CD4-positive, alpha-beta T cell treated with Interleukin-21 for 1 hour (primary cell): ENCODE measurements at places on chromosomes 4 and X.

DNA sequence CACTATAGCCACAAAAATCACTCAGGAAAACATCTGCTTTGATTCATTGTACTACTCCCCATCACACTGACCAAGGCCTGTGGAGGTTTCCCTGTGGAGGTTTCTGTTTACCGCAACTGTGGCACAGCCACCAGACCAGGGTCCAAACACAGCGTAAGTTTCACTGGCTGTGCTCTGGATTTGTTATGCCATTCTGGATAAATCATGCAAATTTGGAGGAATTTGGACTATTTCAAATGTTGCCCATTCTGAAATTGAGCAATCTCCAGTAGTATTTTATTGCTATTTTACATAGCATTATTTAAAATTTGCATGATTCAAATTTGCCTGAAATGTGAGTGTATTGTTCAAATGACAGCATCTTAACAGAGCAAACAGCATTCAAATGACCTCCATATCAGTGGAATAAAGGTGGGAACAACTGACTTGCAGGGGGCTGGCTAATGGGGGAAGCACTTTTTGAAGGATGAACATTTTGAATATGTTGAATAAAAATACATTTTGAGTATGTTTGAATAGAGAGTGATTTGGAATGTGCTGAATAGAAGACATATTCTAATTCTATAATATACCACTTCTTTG is 66.1 kb upstream of the ACSL1 start:
- no peak for DNase-seq

- DNase-seq = no peak
Observed at GRCh38 chr4:66853845-66854244, 691.5 kb downstream of the CENPC start.

DNA sequence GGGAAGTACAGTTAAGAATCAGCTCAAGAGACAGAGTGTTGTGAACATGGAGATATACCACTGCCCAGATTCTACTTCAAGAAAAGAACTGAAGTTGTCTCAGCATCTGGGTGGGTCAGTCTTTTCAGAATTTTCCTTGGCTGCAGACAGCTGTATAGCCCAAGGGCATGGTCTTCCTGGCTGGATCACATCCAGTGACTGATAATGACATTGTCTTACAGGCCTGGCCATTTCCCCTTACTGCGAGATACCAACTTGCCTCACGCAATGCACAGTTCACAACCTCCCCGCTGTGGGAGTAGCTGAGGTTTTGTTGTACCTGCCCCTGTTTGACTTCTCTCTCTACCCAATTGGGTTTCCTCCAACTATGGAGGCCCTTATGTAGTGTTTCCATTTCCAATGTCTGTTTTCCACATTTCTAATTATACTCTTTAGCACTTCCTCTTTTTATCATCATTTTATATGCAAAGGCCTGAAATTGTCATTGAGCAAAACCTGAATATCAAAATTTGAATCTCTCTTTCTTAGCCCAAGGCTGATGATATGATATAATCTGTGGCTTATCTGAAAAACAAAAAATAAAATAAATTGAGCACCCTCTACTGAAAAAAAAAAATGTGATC is 209.1 kb downstream of the NAF1 start:
- no peak for DNase-seq

DNA sequence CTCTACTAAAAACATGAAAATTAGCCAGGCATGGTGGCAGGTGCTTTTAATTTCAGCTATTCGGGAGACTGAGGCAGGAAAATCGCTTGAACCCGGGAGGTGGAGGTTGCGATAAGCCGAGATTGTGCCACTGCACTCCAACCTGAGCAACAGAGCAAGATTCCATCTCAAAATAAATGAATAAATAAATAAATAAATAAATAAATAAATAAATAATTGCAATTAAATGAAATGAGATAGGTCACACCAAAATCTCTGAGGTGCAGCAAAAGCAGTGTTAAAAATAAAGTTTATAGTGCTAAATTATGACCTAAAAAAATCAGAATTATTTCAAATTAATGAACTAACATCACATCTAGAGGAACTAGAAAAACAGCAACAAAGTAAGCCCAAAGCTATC is 13.6 kb upstream of the CYLC1 start:
- DNase-seq = no peak

DNA sequence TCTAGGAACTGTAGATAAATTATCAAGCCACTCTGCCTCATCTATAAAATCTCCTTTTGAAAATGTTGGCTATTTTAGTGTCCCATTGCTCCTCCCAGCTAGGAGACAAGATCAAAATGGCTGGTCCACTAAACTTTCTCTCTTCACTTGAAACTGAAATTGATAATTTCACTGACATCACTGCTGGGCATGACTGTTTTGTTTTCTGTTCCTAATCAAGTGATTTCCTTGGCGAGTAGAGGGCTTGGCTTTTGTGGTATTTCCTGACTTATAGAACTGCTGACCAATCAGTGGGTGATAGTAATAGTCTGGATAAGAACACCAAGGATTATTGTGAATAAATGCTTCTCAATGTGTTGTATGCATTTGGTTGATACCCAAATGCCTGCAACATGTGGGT is 2152.9 kb downstream of the ARAP2 start:
- no peak for DNase-seq

GRCh38 chr4:128107766-128108165 is 46.7 kb downstream of the LARP1B start:
- no peak for DNase-seq

- DNase-seq = no peak
Observed at GRCh38 chr4:27096142-27096824, 235.6 kb downstream of the STIM2 start.

- DNase-seq = no peak
Observed at GRCh38 chr4:24753519-24753918, 41.9 kb upstream of the SOD3 start.

GRCh38 chr4:161714931-161715330 is 448.9 kb downstream of the FSTL5 start:
- DNase-seq = no peak

DNA sequence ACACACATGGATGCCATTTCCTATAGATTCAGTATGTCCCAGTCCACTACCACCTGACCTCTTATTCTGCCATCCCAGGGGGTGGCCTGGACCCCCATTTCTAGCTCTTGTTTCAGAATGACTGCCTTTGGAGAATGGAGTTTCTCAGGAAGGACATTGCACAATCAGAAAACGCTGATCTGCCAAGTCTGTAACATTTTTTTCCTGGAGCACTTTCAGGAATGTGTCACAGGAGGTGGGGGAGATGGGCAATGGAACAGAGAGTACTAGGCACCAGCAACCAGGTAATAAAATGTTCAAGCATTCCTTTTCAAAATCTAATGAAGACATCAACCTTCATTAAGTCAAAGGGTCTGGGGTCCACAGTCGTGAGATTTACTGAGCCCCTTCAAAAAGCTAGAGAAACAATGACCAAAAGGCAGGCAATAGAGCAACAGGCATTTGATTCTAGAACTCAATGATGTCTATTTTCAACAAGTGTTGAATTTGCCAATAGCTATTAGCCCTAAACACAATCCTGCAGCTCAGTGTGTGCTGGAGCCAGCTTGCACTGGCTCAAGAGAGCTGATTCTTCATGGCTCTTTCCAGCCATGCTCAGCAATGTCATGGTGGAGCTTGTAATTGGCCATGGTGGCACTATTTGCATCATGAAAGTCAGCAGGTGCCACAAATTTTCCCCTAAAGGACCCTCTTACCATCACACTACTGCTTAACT is 87.1 kb downstream of the KDR start:
- DNase-seq = no peak

- no peak for DNase-seq
Observed at GRCh38 chrX:118220509-118220908, 103.9 kb upstream of the KLHL13 start.

DNA sequence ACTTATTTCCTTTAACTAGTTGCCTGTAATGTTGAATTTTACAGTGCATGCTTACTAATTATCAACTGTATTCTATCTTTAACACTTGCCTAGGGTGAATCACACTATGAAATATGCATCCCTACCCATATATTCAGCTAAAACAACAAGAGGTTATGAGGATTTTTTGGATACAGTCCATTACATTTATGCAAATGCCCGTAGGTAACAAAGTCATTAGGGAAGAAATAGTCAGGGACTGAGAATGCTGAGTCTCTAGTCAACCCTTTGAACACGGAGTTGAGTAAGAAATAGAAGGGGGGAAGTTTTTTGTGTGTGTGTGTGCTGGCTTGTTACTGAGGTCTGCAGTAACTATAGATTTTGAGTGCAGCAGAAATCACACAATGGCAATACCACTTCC is 26.1 kb upstream of the CBLL2 start:
- no peak for DNase-seq

DNA sequence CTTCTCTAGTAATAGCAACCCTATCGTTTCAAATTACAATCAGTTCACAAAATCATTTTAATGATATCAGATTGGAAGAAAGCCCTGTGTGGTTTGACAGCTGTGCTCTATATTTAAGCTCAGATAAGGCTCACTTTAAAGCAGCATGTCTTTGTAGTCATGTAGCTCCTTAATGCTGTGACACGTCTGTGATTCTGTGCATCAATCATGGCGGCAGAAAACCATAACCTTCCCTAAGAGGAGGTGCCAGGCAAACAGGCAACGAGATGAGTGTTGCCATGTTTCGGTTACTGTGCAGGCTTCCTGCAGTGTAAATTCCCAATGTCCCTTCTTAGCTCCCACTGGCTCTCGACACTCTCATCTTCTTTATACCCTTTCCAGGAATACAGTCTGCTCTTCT is 212.7 kb downstream of the GRID2 start:
- no peak for DNase-seq

DNA sequence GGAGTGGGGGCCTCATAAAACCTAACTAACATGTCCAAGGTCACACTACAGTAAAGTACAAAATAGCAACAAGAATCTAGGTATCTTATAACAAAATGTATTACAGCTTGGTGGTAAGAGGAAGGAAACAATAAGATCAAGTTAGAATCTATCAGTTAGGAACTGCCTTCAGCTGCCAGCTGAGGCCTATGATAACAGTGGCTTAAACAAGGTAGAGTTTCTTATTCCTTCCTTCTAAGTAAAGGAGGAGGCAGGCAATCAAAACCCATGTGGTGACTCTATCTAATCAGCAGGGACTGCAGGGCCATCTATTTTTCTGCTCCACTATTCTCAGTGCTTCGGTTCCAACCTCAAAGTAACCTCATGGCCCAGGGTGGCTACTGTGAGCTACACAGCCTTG is 10.9 kb downstream of the SH3D19 start:
- no peak for DNase-seq

DNA sequence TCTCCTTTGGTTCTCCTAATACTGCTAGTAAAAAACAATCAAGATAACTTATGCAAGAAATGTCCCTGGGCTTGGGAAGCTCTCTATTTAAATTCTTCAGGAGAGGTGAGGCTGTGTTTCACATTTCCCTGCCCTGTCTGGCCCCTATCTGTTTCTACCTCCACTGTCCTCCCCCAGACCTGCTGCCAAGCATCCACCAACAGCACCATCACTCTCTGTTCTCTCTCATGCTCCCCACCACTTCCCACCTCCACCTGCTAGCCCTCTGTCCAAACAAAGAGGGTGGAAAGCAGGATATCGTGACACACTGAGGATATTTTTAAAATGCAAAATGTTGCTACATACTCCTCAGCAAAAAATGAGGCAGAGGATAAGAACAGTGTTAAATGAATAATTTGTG is 88.4 kb upstream of the NAP1L5 start:
- no peak for DNase-seq

DNA sequence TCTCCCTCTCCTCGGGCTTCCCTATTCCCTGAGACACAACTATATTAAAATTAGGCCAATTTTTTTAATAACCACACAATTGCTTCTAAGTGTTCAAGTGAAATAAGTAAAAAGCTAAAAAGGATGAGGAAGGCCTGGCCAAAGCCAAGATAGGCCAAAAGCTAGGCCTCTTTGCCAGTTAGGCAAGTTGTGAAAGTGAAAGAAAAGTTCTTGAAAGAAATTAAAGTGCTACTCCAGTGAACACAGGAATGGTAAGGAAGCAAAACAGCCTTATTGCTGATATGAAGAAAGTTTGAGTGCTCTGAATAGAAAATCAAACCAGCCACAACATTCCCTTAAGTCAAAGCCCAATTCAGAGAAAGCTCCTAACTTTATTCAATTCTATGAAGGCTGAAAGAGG is 114.2 kb upstream of the FAT4 start:
- no peak for DNase-seq

DNA sequence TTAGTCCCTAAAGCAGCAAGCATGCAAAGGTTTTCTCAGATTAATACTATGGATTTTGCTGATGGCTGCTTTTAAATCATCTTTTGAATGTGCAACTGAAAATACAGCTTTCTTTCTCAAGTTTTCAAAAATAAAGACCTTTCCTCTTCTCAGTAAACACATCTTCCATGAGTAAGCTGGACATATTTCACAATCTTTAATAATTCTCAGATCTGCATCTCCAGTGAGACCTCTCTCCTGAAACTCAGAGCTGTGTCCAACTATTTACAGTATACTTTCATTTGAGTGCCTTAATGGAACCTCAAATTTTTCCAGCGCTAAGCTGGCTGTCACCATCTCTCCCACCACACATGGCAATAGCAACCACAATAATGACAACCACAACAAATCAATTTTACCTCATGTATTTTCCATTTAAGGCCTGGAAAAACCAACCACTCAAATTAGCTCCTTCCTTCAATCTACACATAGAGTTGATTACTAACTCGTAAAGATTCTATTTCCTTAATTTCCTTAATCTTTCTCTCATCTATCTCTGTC is 192.4 kb upstream of the RPL34 start:
- DNase-seq = no peak

DNA sequence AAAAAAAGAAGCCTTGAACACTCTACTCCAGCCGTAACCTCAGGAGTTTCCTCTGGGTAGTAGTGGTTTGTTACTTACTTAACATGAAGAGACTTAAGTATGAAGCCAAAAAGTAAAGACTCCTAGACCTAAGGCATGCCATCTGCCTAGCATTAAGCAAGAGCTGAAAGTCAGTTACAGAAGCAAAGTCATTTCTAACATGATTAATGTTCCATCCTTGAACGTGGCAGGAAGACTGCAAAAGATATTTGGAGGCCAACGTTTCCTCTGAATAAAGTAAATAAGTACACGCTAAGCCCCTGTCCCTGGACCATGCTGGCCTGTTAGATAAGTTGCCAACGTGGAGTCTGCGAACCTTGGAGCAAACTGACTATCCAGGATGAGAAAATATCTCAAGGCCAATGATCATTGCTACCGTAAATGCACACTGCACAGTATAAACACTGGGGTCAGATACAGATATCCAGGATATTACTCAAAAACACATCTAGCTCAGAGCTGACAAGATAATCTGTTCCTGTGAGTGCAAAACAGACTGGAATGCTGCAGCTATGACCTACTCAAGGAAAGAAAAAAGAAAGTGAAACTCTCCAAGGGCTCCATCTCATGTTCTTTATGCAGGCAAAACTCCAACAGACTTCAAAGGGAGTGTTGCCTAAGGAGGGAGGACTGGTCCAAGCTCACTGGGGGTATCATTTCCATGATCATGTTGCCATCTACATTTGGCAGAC is 255.8 kb downstream of the COL25A1 start:
- no peak for DNase-seq

- DNase-seq = no peak
Observed at GRCh38 chr4:5527211-5527610, 181.1 kb downstream of the EVC2 start.

GRCh38 chr4:173170182-173170778 is 1.7 kb downstream of the GALNT7 start:
- DNase-seq = no peak
